Activated T-helper 1 cell treated with anti-CD3 and anti-CD28 coated beads, Interleukin-2, amount 50 U/mL, for 16 hours (primary cell): ENCODE measurements at places on chromosomes 7 and 10.

DNA sequence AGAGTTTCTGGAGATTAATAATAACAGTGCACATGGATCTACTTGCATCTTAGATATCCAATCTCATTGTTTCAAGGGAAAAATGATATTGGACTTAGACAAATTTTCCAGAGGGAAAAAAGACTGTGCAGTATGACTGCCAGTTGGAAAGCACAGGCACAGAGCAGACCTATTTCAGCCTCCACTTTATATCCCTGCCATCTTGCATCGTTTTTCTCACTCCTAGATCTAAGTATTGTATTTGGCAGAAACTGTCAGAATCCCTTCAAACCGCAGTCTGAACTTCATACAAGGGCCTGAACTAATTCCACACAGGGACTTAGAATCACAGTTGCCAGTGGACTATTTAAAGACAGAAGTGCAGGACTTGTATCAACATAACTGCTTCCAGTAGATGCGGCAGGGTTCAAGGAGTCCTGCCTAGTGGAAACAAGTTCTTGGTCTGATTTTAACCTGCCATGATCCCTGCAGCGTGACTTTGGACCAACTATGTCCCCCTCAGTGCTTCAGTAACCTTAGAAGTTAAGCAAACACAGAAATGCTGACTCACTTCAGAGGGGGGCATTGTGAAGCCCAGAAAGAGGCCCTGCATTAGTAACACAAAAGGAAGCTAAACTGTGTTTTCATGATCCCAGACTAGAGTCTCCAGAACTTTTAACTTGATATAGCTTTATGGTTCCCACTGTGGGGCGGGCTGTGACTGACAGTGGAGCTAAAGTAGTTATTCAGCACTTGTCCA is 95.7 kb upstream of the PALS2 start:
- no peak for DNase-seq

DNA sequence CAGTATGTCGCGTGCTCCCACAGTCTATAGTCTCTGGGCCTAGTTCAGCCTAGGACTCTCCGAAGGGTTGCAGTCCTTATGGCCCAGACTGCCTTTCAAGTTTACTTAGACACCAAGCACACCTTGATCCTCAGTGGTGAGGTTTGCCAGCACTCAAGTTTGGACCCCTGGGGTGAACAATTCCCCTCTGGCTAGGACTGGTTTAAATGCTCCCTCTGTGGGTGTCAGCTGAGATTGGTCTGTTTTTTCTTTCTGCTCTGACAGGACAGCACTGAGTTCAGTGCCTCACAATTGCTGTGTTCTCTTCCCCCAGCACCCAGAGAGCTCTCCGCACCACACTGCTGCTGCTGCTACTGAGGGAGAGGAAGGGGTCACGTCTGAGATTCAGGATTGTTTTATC is 31.9 kb upstream of the AGR3 start:
- no peak for DNase-seq

- DNase-seq, result no peak
Measured at GRCh38 chr7:134639683-134640279, 6.9 kb upstream of the BPGM start.

DNA sequence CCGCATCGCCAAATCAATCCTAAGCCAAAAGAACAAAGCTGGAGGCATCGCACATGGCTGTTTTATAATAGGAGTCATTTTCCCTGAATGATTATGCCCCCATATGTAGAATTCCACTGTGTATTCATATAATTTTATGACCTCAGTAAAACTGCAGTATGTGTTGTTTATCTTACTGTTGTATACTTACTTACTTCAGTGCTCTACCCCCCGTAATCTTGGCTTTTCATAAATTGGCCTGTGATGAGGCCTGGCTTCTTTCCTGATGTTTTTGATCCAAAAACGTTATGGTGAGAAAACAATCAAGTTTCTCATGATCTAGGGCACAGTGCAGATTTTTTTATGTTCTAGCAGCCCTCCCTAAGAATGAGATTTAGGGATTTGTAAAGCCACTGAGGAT is 306.4 kb upstream of the FZD1 start:
- no peak for DNase-seq

- DNase-seq, result peak; percentile 19
Measured at GRCh38 chr10:119139464-119140067, 25.9 kb downstream of the SFXN4 start.
